Right renal cortex interstitium (tissue), 3 donors: ENCODE measurements at places on chromosomes 1 and 21. TPM values are rescaled to one million over a fixed set of nuclear protein-coding genes. Genes with fewer than 3 reads are reported as not detected.

GRCh38 chr1:67194209-67194863, 28.1 kb downstream of the IL23R start:
- no peak for DNase-seq

DNA sequence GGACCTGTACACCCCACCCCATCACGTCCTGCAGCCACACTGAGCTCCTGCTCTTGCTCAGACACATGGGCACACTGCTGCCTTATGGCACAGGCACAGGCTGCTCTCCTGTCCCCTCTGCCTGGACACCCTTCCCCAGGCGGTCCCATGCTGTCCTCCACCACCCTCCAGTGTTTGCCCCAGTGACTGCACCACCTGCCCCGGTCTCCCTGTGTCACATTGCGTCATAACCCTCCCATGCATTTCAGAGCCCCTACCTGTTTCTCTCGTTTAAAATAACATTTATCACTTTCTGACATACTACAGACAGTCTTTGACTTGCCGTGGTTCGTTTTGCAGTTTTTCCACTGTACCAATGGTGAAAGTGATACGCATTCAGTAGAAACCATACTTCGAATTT, 159.2 kb downstream of the CAMTA1 start:
- no peak for DNase-seq

DNA sequence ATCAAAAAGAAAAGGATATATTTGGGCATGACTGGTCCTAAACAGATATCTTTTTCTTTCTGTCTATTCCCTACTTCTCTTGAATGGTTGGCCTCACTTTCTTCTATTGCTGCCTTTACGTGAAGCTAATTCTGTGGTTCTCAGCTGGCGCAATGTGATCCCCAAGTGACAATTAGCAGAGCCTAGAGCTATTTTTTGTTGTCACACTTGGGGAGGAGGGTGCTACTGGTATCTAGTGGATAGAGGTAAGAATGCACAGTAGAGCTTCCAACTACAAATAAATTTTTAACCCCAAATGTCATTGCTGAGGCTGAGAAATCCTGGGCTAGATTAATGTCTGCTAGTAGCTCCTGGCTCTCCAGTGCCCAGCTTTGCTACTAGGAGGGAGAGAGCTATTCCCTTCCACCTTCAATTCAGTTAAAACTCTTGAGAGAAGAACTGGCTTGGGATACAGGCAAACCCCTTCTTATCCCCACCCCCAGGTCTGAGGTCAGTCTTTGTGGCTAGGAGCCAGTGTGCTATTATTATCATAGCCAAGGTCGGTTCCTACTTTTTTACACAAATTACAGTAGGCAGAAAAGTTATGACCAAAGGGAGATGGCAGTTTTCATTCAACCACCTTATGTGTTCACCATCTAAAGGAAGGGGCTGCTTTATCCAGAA, 102.1 kb downstream of the SNX7 start:
- DNase-seq = no peak

DNA sequence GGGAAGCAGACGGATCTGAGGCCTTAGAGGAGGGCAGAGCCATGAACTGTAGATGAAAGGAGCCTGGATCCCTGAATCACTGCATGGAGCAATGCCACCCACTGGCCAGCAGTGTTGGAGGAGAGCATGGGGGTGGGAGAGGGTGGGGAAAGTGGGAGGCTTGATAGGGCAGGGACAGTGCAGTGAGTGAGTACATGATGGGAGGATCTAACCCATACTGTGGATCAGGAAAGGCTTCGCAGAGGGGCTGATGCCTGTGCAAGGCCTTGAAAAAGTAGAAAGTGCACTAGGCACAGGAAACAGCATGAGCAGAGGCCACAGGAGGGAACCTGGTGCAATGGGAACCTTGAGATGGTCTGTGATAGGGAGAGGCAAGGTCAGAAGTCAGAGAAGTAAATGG, 391.9 kb downstream of the PTPRU start:
- DNase-seq = no peak

- no peak for DNase-seq
Measured at GRCh38 chr1:170618421-170618820, 45.5 kb upstream of the PRRX1 start.

GRCh38 chr21:46639489-46640386, 4.3 kb downstream of the PRMT2 start:
- no peak for DNase-seq

- DNase-seq = no peak
Measured at GRCh38 chr1:61109158-61109557, 26.8 kb downstream of the NFIA start.

Gene IGSF21
- polyA plus RNA-seq = 0.36 TPM

Gene A3GALT2
- not detected for polyA plus RNA-seq

Gene HFM1
- polyA plus RNA-seq = 6.2 TPM

Gene AADACL3
- not detected for polyA plus RNA-seq
